ENCODE measurements at places on chromosomes 6 and 20.

GRCh38 chr6:128725271-128726233 lies 157.4 kb upstream of the LAMA2 start:
- DNase-seq: no peak

DNA sequence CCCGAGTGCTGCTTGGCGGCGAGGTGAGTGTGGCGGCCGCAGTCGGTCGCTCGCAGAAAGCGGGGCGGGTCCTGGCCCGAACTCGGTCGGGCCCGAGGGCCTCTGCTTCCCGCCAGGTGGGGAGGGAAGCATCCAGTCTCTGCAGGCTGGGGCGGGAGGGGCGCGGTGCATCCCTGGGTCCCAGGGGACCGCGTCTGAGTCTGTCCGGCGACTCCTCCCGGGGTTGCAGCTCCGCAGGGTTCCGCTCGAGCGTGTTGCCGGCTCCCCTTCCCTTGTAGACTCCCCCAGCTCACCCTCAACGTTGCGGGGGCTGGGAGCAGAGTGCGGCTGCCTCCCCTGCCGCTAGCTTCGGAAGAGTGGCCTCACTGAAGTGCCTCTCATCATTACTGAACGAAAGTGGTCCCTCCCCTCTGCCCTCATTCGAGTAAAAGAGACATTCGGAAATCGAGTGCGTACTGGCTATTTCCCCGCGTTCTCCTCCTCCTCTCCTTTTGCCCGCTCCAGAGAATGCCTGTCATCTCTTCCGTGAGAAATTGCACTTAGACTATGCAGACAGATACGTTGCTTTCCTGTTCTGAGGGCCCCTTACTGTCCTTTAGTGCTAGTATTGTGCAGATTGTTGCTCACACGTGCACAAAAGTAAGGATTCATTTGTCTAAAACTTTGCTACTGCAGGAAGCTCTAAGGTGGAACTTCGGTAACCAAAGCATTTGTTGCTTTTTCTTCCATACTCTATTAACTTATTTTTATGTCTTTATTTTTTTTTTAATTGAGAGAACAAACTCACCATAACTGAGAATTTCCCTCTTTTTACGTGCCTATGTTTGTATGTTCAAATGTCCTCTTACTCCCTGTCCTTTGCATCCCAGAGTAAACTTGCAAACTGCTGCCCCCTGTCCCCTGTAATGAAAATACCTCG lies 751 bp downstream of the MAP3K4 start:
- DNase-seq: peak; percentile 25

DNA sequence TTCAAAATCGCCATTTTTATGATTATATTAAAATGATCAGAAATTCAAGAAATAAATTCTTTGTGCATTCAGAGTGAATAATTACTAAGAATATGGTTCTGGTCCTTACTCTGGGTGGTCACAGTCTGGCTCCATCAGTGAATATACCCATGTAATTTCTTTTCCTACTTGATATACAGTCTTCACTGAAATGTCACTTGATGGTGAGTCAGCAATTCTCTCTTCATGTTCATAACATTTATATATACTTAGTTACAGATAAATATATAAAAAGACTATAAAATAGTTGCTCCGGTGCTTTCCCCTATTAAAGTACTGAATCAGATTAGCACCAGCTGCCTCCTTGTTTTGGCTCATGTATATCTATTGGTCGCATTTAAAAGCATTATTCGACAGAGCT lies 56.4 kb upstream of the MTRF1L start:
- no peak for DNase-seq

DNA sequence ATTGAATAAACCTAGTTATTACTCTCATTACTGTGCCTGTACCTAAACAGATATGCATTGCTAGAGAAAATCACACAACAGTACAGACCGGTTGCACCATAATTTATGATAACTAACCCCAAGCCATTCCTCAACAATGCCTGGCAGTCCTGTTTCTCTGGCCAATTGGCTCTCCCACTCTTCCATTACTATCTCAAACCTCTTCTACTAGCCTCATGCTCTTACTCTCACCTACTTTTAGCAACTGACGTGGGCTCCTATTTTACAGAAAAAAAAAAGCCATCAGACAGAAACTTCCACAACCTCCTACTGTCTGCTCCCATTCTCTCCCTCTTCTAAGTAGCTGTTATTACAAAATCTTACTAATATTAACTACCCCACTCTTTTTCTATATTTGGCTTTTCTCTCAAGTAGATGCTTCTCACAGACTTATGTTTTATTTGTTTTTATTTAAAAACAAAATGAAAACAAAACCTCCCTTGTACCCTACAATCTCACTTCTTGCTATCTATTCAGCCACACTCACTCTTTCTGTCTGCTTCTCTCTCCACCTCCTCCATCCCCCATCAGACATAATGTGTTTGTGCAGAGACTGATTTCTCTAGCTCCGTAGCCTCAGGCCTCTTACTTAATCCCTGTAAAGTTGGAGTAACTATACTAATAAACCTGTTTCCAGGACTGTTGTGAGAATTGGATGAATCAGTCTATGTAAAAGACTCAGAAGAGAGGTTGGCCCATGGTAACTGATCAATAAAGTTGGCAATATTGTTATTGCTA lies 9.1 kb downstream of the GOPC start:
- no peak for DNase-seq

GRCh38 chr6:163842467-163842866 lies 427.9 kb downstream of the QKI start:
- no peak for DNase-seq

DNA sequence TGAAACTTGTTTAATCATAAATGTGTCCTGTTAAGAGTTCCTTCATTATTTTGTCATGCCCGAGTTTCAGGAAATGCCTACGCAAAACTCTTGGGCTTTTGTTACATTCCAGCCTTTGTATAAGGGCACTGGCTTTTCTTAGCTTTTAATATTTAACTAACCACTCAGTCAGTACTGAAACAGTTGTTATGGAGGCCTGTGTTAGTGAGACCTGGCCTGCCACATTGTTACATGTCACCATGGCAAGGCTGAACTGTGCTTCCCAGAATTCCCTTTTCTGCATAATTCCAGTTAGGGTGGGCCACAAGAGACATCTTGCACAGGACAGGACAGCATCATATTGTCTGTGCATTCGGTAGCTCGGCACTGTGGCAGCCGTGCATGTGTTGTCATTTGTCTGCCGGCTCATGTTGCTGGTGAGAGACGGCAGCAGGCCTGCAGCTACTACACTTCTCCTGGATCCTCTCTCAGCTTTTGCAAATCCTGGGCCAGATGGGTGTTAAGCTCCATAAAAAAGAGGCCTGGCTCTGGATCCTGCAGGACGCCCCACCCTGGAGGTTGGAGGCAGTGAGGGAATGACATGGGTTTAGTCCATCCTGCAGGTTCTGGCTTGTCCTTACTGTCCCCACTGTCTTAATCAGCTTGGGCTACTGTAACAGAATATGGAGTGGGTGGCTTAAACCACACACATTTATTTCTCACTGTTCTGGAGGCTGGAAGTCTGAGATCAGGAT lies 128.8 kb upstream of the DTNBP1 start:
- no peak for DNase-seq

DNA sequence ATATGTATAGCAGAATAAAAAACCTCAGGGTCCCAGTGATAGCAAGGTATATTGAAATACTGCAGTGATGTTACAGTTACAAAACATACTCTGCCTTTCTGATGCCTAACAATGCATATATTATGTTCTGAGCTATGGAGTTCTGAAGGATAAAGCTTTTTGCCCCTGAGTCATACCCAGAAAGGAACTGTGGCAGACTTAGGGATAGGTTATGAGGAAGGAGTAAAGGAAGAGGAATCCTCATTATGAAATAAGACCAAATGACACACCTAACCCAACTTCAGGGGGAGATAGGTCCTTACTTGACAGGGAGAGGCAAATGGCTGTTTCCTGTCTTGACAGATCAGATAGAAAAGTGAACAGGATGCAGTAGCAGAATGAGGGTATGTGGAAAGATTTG lies 940.6 kb upstream of the FLRT3 start:
- DNase-seq: no peak

DNA sequence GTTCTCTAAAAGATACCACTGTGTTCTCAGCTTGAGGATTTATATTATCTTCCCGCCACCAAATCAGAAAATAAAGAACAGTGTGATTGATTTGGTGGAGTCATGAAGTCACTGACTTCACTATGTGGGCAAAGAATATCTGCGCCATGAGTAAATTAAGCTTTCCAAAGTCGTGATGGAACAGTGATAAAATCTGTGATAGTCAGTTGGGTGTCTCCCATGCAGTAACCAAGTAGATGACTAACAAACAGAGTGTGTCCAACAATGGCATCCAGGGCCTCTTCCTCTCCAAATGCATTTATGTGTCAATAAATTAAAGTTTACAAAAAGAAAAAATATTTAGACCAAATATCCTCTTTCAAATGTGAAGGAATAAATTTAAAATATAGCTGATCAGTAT lies 87.0 kb upstream of the DST start:
- no peak for DNase-seq

DNA sequence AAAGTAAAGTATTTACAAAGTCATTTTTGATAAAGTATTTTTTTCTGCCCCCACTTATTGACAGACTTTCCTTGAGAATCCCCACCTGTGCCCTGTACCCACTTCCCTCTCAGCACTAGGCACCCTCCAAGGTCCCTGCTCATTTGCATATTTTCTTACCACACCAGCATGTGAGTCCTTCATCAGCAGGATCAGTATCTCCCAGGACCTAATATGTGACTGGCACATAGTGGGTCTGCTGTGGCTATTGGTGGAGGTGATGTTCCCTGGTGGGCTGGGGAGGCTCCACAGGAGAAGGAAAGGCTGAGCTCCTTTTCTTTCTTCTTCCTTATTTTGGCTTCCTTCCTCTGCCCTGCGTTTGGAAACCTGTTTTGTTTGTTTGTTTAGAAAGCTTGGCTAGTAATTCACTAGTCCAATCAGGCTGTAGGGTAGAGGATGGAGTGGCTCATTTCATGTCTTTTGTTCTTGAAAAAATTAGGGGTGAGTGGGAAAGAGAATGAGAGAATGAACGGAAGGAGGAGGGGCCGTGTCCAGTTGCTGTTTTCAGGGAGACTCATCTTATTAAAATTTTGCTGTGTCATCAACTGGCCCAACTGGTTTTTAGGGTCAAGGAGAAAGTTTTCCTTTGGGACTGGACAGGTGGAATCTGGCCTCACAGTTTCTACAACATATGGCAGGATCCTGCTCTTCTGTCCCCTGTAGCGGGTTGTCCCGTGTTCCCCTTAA lies 2.8 kb upstream of the RNF24 start:
- DNase-seq: no peak

GRCh38 chr6:56570413-56571359 lies 72.0 kb downstream of the DST start:
- DNase-seq: no peak

- no peak for DNase-seq
Observed at GRCh38 chr20:51489611-51490010, 52.9 kb downstream of the NFATC2 start.

DNA sequence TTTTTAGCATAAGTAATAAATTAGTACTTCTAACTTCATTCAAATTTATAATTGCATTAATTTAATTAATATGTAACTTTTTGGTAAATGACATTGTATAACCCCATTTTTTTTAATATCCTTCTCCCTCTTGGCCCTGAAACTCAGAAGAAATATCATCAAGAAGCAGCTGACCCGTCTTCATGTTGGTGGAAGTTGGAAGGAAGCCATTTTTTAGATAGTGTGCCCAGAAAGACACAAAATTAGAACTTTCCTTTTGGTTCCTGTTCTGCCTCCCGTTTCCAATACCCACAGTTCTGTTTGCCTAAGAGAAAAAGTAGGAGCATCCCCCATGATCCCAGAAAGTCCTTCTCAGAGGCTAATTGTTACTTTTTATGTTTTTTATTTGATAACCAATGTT lies 65.5 kb downstream of the PLCB4 start:
- no peak for DNase-seq

- peak; percentile 73 for DNase-seq
Observed at GRCh38 chr20:16922834-16923233, 174.7 kb downstream of the OTOR start.

- no peak for DNase-seq
Observed at GRCh38 chr6:147055821-147056392, 148.3 kb upstream of the STXBP5 start.

- DNase-seq: no peak
Observed at GRCh38 chr20:3876676-3877075, 12.5 kb upstream of the PANK2 start.

DNA sequence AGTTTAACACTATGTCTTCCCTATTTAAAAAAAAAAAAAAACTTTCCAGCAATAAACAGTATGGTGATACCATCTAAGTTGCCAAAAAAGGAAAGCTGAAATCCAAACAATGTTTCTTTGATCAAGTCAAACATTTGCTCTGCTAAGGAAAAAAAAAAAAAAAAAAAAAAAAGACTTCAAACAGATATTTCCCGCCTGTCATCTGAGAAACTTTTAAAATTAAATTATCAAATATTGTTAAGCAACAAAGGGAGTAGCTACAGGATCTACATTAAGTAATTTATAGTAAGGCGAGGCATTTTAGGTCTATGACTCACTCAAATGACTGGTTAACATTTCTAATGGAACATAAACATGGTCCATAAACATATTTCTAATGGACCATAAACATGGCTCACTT lies 121.2 kb downstream of the DST start:
- no peak for DNase-seq

DNA sequence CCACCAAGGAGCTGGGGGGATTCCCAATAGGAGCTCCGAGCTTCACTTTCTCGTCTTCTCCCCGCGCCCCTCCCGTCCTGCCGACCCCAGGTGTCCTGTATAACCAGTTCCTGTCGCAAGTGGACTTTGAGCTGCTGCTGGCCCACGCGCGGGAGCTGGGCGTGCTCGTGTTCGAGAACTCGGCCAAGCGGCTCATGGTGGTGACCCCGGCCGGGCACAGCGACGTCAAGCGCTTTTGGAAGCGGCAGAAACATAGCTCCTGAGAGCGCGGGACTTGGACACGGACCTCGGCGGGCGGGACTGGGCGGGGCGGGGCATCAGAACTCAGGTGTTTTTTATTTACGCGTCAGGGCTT lies 340 bp upstream of the VARS2 start:
- no peak for DNase-seq

GRCh38 chr6:167833396-167833763 lies 6.7 kb downstream of the AFDN start:
- no peak for DNase-seq

DNA sequence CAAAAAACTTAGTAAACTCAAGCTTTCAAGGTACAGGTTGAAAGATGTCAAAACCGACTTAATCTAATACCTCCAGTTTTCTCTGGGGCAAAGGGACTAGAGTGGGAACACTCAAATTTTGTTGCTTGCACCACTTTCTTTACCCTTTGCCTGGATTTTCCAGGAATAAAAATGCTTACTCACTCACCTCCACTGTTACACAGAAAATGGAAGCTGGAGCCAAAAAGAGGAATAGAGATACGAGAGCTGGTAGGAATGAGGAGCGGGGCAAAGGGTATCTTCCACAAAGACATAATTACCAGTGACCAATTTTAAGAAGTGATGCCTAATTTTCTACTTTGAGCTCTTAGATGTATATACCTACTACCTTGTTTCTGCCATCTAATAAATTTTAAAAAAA lies 79.5 kb upstream of the TULP1 start:
- DNase-seq: no peak

- no peak for DNase-seq
Observed at GRCh38 chr20:57008217-57008616, 258.2 kb downstream of the BMP7 start.

GRCh38 chr6:111992851-111993250 lies 61.1 kb upstream of the CCN6 start:
- no peak for DNase-seq

Measured in amniotic stem cell (primary cell).